ENCODE measurements at places on chromosomes 13 and 19.

DNA sequence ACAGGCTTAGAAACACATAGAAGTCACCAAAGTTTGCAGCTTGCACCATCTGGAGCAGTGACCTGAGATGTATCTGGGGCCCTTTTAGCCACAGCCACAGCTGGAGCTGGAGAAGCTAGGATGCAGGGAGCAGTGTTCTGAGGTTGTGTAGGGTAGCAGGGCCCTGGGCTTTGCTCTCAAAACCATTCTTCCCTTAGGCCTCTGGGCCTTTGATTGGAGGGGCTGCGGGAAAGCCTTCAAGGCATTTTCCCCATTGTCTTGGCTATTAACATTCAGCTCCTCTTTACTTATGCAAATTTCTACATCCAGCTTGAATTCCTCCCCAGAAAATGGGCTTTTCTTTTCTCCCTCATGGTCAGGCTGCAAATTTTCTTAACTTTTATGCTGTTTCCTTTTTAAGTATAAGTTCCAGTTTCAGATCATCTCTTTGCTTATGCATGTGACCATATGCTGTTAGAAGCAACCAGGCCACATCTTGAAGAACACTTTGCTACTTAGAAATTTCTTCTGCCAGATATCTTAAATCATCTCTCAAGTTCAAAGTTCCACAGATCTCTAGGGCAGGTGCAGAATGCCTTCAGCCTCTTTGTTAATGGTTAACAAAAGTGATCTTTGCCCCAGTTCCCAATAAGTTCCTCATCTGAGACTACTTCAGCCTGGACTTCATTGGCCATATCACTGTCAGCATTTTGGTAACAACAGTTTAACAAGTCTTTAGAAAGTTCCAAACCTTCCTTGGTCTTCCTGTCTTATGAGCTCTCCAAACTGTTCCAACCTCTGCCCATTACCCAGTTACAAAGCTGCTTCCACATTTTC, 48.5 kb downstream of the NBEA start:
- no peak for DNase-seq

DNA sequence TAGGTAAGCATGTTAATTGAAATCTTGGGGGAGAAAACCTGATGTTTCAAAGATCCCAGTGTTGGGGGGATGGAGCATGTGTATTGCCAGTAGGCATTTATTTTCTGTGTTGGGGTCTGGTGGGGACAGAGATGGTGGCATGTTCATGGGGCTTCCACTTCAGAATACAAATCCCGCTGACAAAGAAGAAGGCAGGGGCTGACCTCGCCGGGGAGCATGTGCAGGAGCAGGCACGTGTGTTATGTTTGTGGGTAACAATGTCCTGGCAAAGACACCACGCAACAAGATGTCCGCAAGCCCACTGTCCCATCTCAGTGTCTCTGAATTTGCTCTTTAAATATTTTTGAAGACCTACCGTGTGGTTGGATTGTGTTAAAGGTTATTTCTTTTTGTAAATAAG, 164.5 kb downstream of the TEX29 start:
- DNase-seq, result no peak

DNA sequence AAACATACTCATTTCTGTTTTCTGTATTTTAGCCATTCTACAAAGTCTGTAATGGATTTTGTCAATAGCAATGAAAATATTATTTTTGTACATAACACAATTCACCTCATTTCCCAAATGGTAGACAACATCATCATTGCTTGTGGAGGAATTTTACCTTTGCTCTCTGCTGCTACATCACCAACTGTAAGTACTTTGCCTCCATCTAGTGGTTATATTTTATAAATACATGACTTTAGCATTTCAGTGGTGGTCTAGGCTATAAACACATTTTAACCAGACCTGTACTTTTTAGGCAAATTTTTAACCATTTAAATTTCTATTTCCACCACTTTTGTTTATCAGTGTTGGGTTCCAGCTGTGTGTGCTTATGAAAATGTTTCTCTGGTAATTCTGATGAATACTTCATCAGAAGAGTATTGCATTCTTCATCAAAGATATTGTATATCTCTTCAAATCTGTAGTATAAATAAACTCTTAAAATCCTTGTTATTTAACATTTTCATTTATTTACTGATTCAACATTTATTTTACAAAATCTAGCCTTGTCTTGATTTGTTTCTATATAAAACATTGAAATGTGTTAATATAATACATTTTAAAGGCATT, 222.4 kb downstream of the NBEA start:
- DNase-seq, result peak; percentile 27

DNA sequence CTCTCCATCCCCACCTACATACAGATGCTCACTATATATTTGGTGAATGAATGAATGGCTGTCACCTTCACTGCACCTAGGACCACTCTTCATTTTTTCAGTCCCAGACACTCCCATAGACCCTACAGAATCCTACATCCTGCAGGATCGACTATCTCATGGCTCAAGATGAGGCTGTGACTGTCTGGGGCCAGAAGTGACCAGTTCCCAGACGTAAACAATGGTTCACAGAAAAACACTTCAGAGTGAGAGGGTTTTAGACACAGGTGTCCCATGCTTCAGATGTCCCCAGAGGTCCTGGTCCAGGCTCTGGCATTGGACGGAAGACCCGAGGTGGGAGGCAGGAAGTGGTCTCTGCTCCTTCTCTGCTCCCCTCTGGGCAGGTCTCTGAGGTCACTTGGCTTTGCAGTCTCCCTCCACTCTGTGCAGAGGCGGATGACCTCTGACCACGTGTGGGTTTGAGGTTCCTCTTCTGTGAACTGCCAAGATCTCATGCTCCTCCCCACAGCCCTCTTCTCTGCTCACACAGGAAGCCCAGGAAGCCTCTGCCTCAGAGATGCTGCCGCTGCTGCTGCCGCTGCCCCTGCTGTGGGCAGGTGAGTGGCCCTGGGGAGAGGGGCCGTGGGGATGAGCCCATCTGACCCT, 24.9 kb downstream of the SIGLEC7 start:
- DNase-seq, result no peak

DNA sequence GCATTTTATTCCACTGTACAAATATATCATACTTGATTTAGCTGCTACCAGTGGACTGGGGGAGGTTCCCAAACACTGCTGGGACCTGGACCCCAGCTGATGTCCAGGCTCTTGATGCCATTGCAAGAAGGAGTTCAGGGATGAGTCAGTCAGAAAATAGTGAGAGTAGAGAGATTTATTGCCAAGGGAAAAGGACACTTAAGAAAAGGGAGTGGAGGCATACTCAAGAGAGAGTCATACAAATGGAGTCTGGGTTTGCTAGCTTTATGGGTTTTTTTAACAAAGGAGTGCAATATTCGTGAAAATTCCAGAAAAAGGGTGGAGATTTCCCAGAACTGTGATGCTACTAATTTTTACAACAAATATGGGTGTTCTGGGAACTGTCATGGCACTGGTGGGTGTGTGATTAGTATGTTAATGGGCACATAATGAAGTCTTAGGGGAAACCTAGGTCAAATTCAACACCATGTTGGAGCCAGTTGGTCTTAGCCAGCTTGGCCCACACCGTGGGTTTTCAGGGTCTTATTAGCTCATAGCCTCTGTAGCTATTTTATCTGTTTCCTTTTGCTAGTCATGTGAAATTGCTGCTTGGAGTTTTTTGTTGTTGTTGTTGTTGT, 36.2 kb downstream of the GPC6 start:
- DNase-seq, result peak; percentile 86

DNA sequence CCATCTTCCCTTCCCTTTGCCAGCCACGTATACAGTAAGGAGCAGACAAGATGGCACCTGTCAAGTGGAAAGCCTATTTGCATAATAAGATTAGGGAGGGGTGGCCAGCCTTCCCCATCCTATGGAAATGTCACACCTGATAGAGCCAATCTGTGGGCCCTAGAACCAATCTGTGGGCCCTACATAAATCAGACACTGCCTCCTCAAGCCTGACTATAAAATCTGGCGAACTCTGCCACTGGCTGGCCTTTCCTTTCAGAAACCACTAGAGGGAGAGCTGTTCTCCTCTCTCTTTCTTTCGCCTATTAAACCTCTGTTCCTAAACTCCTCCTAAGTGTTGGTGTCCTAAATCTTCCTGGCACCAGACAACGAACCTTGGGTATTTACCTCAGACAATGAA, 231.5 kb upstream of the KLHL1 start:
- DNase-seq, result no peak

GRCh38 chr13:77733674-77734073, 36.2 kb downstream of the SLAIN1 start:
- DNase-seq, result no peak

DNA sequence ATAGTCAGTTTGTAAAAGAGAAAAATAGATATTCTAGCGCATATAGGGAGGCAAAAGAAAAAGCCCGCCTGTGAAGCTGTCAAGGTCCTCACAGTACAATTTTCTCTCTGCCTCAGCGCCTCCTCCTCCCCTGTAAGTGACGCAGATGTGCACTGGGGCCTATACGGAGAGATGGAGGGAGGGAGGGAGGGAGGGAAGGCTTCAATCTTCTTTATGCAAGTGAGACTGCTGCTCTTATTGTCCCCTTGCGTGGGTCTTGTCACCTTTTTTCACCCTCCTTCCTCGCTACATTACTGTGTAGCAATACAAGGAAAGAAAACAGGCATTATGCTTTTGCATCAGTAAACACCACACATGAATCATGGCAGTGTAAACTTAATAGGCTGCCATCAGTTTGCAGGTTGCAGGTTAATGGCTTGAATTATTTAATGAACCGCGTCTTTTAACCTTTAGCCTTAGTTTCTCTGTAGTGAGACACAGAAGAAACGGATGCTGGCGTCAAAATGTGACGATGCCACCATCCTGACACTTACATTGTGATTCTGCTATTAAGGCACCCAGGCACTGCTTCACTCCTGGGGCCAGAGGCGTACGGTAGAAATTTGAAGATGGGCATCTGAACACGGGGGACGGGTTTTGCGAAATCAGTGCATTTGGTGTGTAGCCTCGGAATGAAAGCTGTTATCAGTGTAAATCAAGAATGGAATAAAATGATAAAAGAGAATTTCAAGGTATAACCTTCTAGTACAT, at the start of gene KLHL1:
KLHL1 (minus strand) TSS at position 97 of the 750 bp plus-strand sequence. CDS start 753 bp downstream, outside the sequence.
- DNase-seq, result no peak

GRCh38 chr19:46533078-46533620, 37.5 kb upstream of the PNMA8B start:
- no peak for DNase-seq

- DNase-seq, result peak; percentile 74
Measured at GRCh38 chr13:42066542-42066941, 18.1 kb downstream of the DGKH start.

DNA sequence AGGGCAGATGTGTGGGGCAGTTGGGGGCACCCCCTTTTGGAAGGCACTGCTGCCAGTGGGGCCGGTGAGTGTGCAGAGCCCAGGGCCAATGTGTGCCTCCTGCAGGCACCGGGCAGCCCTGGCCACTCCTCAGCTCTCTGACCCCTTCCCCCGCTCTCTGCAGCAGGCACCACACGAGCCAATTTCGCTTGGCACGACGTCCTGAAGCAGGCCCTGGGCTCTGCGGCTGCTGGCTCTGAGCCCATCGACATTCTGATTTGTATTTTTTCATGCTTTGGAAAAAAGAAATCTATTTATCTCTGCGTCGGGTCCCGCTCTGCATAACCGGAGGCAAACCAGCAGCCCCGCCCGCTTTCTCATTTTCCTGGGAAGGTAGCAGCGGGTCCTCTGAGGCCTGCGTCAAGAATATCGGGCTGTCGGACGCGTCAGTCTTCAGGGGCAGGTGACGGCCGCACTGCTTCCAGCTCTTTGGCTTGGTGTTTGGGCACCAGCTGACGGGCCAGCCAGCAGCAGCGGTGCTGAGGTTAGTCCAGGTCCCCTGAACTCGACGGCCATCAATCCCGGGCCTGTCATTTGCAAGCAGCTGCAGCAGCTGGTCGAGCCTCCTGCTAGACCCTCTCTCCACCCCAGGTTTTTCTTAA, 134.3 kb downstream of the KDM4B start:
- peak; percentile 57 for DNase-seq

DNA sequence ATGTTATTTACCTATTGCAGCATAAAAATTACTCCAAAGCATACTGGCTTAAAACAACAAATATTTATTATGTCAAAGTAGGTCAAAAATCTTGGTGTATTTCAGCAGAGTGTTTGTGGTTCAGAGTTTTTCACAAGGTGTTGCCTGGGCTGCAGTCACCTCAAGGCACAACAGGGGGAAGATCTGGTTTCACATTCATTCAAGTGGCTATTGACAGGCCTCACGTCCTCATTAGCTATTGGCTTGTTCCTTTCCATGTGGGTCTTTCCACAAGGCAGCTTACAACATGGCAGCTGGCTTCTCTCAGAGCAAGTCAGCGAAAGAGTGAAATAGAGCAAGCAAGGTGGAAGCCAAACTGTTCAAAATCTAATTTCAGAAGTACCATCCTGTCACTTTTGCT, 602.9 kb downstream of the OLFM4 start:
- DNase-seq, result no peak

- DNase-seq, result no peak
Measured at GRCh38 chr13:25447396-25447795, 75.6 kb downstream of the ATP8A2 start.

DNA sequence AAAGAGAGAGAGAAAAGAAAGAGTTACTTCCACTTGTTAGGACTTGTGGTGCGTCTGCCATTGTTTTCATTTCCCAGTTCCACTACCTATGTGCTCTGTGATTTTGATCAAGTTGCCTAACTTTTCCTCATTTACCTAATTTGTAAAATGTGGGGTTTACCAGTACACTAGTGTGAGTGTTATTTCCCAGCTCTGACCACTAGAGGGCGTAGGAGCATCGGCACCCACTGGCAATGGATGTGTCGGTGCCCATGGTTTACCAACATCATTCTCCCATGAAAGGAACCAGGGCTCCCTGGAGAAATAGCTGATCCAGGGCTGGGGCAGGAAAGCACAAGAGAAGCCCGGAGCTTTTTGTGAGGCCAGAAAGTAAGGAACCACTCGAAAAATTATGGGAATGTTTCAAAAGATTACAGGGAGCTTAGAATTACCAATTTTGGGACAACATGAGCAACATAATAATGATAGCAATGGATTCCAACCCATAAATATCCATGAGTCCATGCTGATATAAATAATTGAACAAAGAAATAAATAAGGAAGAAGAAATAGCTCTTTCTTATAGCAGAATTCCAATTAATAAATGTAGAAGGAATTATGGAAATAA, 15.1 kb upstream of the CEACAM4 start:
- peak; percentile 5 for DNase-seq

GRCh38 chr13:31088826-31089420, 72.8 kb downstream of the HSPH1 start:
- no peak for DNase-seq

GRCh38 chr13:74305876-74306275, 171.7 kb upstream of the KLF12 start:
- DNase-seq, result no peak

DNA sequence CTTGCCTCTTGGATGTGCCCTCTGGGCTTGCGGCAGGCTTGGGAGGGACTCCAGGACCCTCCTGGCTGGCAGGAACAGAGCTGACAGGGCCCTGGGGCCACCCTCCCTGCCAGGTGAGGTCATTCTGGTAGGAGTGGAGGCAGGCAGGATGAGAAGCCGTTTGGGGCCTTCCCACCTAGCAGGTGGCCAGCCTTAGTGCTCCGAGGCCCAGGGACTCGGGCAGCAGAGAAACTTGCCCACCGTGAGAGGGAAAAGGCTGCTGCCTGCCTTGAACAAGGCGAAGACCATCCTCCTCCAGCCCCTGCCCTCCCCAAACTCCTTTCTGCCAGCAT, 8.5 kb downstream of the RFX1 start:
- no peak for DNase-seq

- DNase-seq, result peak; percentile 70
Measured at GRCh38 chr13:102195566-102196462, 206.0 kb downstream of the FGF14 start.

Data from astrocyte (in vitro differentiated cells and primary cell).